Activated CD8-positive, alpha-beta memory T cell treated with anti-CD3 and anti-CD28 coated beads for 48 hours (primary cell): ENCODE measurements at places on chromosomes 5 and 9.

GRCh38 chr9:133709015-133709611, 29.0 kb downstream of the SARDH start:
- DNase-seq: no peak

DNA sequence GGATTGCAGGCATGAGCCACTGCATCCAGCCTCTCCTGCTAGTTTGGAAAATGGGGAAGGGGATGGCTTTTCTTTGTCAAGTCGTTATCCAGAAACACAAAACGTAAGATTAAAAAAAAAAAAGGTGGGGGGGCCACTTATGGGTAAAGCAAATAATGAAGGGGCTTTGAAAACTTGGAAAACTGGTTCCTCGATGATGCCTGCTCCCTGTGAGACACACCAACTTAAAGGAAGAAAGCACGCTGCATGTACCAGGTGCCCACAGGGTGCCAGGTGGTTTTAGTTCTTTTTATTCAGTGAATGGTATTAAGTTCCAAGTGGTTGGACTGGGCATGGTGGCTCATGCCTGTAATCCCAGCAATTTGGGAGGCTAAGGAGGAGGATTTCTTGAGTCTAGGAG, 170.1 kb downstream of the GOLPH3 start:
- no peak for DNase-seq

- no peak for DNase-seq
These were observed 52.4 kb downstream of the PTTG1 start for GRCh38 chr5:160474084-160474483.

DNA sequence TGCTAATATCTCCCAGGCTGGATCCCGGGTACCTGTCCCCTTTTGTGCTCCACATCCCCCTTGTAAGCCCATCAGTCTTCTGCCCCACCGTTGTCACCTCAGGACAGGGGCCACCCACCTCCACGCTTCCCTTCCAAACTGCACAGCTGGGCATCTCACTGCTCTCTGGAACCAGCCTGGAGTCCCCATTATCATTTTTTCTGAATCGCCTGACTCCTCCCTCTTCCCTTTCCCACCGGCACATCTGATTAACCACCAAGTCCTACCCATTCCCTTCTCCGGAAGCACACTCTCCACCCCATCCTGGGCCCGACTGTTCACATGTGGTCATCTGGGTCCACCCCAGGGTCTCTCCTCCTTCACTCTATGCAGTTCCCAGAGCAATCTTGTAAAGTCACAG, 53.9 kb downstream of the PSD2 start:
- DNase-seq: no peak

DNA sequence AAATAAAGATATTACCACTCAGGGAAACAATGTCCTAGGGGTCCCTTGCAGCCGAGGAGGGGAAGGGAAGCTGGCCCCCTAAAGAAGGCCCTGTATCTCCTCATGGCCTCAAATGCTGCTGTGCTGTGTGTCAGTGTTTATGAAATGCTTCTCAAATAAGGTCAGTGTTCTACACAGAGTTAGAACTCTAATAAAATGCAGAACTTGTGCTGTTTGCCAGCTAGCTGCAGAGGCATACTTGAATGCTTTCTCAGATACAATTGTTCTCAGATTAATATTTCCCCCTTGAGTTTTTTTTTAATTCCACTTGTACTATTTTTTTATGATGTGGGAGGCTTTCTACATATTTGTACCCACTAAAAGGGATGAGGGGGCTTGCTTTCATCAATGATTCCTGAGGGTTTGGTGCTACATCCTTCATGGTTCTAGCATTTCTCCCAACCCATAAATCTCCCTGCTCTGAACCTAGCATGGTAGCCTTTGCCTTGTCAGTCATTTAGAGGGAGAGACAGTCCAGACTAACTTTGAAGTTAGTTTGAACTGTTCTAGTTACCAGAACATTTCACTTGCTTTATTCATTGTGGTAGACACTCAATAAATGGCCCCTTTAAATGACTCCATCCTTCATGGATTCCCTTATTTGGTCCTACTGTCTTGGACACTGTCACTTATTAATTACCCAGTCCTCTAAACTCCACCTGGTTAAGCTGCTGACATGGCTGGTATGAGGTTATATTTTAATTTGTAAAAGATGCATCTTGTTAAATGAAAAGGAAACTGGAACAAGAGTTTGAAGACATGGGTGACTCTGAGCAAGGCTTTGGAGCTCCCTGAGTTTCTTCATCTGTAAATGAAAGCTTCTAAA, 12.6 kb downstream of the SLIT3 start:
- no peak for DNase-seq

DNA sequence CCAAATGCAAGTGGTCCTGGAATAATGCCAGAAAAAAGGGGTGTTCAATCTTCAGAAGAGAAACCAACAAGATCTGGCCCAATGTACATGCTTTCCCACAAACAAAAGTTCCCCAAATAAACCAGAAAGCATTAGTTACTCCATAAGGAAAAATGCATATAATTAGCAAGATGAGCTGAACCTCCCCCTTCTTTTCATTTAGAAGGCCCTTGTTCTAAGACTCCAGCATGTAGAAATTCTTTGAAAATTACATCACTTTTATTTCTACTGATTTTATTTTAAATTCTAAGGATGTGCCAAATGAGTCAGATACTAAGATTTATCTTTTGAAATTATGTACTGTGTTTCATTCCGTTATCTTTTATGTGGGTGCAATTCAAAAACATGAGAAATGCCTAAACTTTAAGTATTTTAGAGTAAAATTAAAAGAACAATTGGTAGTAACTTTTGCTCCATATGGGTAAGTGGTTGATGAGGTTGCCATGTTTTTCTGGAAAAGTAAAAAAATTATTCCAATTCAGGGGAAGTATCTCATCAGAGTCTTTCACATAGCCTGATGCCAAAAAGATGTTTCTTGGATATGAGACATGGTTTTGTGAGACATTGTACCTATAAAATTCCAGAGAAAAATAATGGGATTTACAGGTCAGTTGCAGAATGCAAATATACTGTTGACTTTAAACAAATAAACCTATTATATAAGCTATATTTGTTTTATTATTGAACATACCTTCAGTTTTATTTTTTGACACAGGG, 106.5 kb upstream of the CCDC112 start:
- no peak for DNase-seq

GRCh38 chr9:90838098-90838497, 36.5 kb downstream of the SYK start:
- no peak for DNase-seq

DNA sequence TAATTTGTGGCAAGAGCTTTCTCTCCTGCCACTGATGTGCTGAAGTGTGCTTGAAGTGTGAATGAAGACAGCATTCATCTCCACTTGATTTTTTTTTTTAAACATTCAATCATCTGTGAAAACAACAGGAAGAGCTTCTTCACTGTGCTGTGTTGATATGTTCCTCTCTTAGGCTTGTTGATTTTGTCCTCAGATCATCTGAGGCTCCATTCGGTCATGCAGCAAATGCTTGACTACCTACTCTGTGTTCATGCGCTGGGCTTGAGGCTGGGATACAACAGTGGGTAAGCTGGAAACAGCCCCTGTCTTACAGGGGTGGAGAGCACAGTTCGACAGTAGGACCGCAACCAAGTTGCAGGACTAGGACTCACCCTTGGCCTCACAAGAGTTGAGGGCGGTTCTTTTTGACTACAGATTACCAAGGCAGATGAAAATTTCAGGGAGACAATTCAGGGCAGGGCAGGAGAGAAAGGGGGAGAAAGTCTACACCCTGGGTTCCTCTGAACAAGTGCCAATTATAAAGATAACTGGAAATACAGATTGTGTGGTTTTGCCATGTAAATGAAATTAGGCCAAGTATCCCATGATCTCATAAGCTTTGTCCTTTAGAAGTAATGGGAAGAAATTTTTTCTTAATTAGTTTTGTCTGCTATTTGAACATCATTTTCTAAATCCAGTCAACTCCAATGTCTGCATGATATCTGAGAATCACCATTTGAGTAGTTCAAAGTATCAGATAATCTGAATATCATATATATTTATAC, 31.0 kb upstream of the F2R start:
- DNase-seq: no peak

- DNase-seq: no peak
These were observed 69.1 kb downstream of the OTP start for GRCh38 chr5:77569409-77569808.

- no peak for DNase-seq
These were observed 209.3 kb downstream of the ZNF608 start for GRCh38 chr5:124537107-124537506.

- no peak for DNase-seq
These were observed 142.0 kb downstream of the MTX3 start for GRCh38 chr5:79849061-79849460.

DNA sequence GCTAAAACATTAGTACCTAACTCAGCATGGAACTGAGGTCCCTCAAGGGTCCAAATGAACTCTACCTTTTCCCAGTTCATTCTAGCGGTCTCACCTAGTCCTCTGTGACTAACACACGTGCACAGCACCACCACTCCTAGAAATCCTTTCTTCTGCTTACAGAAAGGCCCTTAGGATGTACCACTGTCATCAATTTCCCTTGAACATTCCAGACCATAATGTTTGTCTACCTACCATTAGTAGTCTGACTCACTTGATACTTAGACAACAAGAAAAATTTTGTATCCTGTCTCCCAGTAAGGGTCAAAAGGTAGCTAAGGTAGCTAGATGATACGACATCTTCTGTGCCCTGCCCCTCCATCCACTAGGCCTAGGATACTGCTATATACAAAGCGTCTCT, 166.6 kb downstream of the TSSK1B start:
- DNase-seq: no peak

DNA sequence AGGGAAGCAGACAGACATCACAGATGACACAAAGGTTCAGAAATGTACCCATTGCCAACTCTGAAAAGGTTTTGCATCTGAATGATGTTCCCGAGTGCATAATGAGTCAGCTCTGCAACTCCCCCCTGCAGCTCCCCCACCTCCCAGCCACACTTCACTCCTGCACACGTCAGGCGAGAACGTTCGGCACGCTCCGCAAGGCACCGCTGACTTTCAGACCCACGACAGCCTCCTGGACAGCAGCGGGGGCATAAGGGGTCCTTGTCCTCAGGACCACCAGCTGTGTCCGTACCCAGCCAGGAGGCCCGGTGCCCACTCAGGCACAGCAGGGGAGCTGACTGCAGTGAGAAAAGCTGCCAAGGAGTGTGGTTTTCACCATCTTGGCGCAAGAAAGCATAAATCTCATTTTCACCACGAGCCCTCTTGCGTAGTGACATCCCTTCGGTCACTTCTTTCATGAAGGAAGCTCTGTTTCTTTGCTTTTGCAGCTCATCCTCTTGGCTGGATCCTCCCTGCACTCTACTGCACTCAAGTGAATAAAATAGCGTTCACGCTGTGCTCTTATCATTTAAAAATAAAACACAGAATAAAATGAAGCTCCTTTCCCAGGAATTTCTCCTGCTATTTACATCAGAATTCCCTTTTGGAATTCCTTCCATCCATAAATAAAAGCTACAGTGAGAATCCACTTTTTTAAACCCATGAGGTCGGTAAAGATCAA, 9.9 kb downstream of the GFPT2 start:
- DNase-seq: no peak

DNA sequence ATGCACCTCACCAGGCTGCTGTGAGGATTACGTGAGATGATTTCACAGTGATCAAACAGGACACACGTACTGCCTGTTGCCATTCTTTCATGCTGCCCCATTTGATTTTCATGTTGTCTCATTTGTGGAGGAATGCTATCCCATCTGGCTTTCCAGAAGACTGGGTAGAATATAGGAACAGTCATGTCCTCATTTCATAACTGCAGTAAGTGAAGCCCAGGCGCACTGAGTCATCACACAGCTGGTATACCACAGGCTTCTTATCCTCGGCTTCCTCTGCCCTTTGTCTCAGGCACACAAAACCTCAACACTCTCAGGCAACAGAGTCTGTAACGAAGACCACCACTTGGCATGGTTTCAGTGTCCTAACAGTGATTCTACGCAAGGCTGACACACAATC, 62.3 kb downstream of the LHFPL2 start:
- DNase-seq: no peak

GRCh38 chr5:34585601-34586104, 70.5 kb upstream of the RAI14 start:
- DNase-seq: no peak

DNA sequence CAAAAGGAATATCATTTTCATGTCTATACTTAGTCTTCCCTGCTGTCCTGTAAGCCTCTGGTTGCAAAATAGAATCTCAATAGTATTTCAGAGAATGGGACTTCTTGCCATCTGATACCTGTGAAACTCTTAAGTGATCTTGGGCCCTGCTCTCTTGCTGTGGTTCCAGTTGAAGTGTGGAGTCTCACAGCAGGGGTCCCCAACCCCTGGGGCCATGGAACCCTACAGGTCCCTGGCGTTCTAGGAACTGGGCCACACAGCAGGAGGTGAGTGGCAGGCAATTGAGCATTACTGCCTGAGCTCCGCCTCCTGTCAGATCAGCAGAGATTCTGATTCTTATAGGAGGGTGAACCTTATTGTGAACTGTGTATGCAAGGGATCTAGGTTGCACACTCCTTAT, 65.9 kb downstream of the ZSWIM6 start:
- no peak for DNase-seq

DNA sequence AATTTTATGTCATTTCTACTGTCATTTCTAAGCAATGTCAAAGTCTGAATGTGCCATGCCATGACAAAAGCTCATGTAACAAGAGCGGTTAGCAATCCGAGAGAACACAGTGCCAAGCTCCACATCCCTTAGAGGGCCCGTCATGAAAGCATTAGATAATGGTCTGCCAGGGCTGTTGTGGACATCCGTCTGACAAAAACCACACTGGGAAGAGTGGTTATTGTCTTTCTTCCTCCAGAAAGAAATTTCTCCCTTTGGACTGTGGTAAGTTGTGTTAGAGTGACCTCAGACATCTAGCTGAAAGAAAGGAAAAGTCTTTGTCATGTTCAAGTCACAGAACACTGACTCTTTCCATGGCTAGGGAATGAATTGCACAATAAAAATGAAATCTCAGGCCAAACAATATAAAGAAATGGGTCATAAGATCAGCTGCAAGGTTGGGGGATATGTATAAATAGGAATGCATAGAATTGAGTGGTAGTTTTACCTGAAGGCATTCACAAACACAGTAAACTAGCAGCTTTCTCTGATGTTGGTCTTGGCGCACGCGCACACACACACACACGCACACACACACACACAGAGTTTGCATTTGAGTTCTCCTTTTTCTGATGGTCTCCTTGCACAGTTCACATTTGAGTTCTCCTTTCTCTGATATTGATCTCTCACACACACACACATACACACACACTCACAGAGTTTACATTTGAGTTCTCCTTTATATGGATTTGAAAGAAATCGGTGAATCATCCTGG, 5.3 kb downstream of the SLC1A3 start:
- DNase-seq: no peak

- no peak for DNase-seq
These were observed 31.9 kb downstream of the NEUROG1 start for GRCh38 chr5:135503871-135504270.
